Activated CD4-positive, alpha-beta T cell treated with anti-CD3 and anti-CD28 coated beads, Interleukin-2, amount 10 ng/mL, durations not matched to agents 7 days and 5 days (primary cell): ENCODE measurements at places on chromosomes 16 and 17.
A peak's percentile ranks its signal among the peaks of the same experiment; 100 is the strongest.

DNA sequence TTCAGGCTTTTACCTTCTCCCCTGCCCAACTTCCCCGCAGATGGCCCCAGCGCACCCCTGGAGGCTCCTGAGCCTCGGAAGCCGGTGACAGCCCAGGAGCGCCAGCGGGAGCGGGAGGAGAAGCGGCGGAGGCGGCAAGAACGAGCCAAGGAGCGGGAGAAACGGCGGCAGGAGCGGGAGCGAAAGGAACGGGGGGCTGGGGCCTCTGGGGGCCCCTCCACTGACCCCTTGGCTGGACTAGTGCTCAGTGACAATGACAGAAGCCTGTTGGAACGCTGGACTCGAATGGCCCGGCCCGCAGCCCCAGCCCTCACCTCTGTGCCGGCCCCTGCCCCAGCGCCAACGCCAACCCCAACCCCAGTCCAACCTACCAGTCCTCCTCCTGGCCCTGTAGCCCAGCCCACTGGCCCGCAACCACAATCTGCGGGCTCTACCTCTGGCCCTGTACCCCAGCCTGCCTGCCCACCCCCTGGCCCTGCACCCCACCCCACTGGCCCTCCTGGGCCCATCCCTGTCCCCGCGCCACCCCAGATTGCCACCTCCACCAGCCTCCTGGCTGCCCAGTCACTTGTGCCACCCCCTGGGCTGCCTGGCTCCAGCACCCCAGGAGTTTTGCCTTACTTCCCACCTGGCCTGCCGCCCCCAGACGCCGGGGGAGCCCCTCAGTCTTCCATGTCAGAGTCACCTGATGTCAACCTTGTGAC lies 3.6 kb downstream of the MAPK7 start:
- DNase-seq: no peak

- peak; percentile 99 for DNase-seq
Measured at GRCh38 chr17:5486206-5487124, at the start of gene MIS12. MIS12 (plus strand) TSS chr17:5486566; CDS start chr17:5488863, 2,297 bp downstream.

DNA sequence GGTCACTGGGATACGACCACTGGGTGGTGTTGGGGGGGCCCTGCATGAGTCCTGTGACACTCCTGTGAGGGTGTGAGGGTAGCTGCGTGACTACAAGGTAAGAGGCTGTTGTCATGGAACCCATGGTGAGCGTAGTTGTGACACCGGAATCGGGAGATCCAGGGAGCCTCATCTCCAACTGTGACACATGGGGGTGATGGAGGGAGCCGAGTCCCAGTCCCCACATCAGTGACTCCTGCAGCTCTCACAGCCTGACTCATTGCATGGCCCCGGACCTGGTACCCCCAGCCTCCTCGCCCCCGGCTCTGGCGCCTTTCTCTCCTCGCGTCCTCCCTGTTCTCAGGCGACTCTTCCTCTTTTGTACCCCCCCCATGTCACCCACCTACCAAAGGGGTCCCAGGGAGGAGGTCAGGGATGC lies 14.2 kb downstream of the CDH16 start:
- DNase-seq: no peak

- DNase-seq: peak; percentile 30
Measured at GRCh38 chr16:80027007-80027965, 426.7 kb upstream of the MAF start.

GRCh38 chr17:43979011-43979410 lies 25.3 kb upstream of the PYY start:
- DNase-seq: no peak

DNA sequence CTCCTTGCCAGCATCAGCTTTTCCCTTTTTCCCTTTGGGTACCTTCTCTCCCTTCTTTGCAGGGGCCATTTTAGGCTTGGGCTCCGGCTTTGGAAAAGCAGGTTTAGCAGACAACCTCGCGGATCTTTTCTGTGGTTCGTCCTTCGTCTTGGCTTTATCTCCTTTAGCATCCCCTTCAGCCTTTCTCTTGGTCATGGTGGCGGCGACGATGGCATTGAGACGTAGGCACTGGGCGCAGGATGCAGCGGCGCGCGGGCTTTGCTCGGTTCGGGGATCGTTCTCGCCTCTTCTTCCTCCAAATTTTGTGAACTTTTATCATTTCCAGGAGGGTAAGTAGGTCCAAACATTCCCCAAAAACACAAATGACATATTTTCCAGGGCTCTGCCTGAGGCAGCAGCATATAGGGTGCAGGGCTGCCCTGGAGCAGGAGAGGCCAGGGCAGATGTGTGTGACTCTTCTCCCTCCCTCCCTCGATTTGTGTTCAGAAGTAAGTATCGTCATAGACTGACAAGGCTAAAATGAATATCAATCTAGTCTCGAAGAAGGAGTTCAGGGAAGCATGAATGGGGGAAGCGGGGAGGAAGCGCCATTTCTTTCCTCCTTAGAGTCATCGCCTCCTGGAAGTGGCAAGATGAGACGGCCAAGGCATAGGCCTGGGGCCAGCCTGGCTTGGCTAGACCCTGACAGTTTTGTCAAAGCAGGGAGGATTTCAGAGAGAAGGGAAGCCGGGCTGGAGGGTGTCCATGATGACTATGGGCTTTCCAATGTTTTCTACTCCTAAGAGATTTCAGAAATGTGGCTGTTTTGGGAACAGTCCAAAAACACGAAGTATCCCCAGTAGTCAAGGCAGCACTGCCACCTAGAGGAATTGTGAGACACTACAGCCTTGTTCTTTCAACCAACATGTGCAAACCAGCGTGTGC lies 13.2 kb downstream of the CHCT1 start:
- peak; percentile 70 for DNase-seq

GRCh38 chr16:55834049-55834448 lies 1.2 kb upstream of the CES1 start:
- DNase-seq: no peak

GRCh38 chr16:11205065-11205699 lies 50.8 kb downstream of the SOCS1 start:
- no peak for DNase-seq

DNA sequence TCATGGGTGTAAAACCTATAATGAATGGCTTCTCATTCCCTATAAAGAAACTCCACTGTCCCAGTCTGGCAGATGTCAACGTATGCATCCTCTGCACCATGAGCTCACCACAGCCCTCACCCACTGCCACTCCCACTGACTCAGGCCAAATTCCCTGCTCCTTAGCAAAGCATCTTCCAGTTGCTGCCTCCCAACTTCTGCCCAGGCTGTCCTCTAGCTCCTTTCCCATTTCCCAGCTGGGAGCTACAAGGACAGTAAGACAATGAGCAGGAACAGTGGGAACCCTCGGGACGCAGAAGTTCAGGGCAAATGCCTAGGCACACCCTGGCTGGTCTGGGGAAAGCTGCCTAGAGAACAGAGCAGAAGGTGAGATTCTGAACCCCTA lies 9.1 kb upstream of the THAP11 start:
- DNase-seq: no peak

- DNase-seq: no peak
Measured at GRCh38 chr17:68627956-68628575, 26.9 kb upstream of the FAM20A start.

- no peak for DNase-seq
Measured at GRCh38 chr16:2187212-2187611, 9.2 kb downstream of the CASKIN1 start.

- peak; percentile 89 for DNase-seq
Measured at GRCh38 chr16:23835390-23836077, at the start of gene PRKCB. PRKCB (plus strand) TSS chr16:23835983.

DNA sequence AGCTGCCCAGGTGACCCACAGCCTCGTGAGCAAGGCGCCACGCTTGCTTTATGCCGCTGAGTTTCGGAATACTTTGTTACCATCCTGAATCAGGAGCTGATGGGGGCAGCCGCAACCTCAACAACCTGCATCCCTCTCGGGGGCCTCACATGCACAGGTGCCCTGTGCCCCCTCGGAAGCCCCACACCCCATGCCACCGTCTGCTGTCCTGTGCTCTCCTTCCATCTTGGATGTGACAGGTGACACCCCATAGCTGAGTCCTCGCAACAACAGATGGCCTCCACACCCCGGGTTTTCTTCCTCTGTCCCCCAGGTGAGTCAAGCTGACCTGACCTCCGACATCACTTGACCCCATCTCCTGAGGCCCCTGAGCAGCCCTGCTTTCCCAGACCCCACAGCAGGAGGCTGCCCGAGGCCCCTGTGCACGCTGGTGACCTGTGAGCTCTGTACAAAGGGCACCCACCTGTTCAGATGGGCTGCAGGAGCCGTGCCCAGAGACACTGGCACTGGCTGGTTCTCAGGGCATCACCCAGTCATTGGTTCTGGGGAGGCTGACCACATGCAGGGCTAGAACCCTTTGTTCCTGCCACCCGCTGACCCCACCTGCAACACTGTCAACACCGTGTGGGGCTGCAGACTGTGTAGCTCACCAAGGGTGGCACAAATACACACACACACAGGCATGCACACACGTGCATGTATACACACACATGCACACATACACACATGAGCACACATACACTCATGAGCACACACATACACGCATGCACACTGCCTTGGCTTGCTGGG lies 57.7 kb downstream of the RMI2 start:
- DNase-seq: no peak

DNA sequence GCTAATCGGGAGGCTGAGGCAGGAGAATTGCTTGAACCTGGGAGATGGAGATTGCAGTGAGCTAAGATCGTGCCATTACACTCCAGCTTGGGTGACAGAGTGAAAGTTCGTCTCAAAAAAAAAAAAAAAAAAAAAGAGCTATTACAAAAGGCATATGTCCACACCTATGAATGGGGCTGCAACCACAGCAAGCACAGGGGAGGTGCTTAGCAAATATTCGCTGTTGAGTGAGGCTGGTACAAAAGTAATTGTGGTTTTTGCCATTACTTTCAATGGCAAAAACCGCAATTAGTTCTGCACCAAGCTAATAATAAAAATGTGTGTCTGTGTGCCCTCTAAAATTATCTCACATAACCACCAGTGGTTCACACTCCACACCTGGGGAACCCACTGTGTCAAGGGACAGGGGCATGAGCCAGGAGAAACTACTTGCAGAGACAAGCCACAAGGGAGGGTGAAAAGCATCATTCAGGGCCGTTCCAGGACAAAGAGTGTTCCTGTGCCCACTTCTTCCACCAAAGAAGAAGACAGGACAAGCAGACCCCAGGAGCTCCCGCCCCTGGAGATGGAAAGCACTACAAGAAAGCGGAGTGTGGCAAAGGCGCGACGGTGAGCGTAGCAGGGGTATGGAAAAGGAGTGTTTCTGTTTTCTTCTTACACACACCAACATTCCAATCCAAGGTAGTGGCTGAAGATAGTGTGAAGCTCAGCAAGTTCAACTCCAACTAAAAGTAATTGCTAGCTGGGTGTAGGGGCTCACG lies 84.4 kb upstream of the CNEP1R1 start:
- no peak for DNase-seq

DNA sequence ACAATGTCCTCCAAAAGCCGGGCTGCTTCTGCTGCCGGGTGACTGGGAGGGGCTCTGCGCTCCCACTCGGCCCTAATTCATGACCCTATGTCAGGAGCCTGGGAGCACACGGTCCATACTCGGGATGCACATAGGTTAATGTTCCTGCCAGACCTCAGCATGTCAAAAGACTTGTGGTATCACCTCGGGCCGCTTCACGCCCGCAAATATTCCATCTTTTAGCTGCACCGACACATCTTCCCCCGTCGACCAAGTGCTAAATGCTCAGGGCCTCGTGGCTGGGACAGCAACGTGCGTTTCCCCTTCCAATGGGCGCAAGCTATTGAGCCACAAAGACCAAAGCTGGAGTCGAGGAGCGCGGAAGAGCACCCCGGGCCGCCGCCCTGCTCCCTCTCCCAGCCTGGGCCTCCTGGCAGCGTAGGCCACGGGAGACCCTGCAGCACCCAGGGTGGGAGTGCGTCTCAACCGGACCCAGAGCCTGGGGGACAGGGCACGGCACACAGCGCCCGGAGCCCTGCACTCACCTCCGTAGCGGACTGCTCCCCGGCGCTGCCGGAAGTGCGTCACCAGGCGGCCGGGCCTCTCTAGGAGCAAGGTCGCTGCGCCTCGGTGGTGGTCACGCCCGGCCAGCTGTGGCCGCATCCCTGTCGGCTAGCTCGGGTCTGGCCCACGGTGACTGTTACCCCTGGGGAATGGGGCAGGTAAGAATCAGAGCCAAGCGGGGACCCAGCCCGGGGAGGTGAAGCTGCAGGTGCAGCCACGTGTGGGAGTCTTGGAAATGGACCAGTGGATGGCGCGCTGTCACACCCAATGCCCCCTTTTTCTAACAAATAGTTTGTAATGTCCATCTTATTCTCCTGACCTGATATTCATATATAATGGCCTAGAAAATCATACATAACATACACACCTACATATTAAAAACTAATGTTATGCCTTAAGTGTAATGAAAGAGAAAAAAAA lies at the start of gene ZNF23:
ZNF23 (minus strand) TSS at position 562 of the 963 bp plus-strand sequence. CDS start 5,451 bp downstream, outside the sequence.
- peak; percentile 75 for DNase-seq

DNA sequence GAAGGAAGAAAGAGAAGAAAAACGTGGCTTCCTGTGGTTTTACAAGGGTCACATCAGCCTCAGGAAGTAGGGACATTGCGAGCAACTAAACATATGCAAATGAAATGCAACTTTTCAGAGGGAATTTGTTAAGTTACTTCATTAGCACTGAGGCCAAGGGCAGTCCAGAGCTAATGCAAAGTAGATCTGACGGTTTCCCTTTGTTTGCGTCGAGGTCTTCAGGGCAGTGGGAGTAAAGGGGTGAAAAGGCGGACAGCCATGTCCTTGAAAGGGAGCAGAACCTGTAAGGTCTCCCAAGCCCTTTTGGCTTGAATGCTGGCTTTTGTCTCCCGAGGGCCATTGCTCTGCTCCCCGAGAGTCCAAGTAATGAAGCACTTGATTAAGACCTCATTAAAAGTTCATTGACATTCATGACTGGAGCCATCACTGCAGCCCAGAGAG lies 85.0 kb downstream of the PMP22 start:
- no peak for DNase-seq

GRCh38 chr16:30619202-30619601 lies 9.0 kb upstream of the ZNF689 start:
- no peak for DNase-seq

DNA sequence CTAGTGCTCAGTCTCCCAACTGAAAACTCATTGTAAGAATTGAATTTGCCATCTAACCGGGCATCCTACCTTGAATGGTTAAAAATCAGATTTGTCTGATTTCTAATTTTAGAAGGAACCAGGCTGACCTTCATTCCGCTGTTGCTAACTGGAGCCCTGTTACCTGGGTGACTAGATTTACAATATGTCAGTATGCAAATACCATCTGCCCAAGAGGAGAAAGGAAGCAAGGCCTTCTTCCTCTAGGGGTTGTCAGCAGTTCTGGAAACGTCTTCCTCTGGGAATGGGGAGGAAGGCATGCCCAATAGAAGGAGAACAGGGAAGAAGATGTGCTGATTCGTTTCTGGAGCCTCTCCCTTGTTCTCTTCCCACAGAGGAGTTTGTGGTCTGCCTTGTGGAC lies 137.9 kb downstream of the PITPNC1 start:
- no peak for DNase-seq

- no peak for DNase-seq
Measured at GRCh38 chr17:41659427-41660212, 29.1 kb upstream of the EIF1 start.

- no peak for DNase-seq
Measured at GRCh38 chr17:15659236-15659635, 24.9 kb downstream of the TRIM16 start.

GRCh38 chr16:74951681-74952080 lies 33.2 kb downstream of the WDR59 start:
- no peak for DNase-seq

DNA sequence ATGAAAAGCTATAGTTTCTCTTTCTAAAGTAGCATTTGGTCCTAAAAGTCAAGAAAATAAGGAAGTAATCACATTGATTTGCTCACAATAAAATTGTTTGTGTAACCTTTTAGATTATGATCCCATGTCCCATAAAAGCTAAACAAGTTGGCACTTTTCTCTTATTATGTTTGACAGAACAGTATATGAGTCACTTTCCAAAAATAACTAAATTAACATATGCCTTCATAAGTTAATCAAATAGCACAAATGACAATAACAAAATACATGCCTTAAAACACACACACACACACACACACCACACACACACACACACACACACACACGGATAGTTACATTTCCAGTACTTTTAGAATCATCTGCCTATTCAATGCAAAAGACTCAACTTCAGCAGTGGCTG lies 2.8 kb downstream of the MED13 start:
- DNase-seq: no peak
